CD8-positive, alpha-beta T cell (primary cell): ENCODE measurements at places on chromosomes 4 and X.

DNA sequence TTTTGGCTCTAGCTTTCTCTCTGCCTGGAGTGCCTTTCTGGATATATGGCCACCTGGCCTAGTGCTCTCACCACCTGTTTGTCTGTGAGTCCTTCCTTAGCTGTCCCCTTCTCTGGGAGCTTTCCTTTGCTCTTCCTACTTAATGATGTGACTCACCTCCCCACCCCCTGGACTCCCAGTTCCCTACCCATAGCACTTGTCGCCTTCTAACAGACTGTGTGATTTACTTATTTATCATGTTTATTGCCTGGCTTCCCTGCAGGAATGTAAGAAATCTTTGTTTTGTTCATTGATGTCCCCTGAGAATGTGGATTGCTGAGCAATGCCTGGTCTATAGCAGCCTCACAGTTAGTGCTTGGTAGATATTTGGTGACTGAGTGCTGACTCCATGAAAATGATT is 18.9 kb downstream of the ADD1 start:
- DNase-seq, result no peak

DNA sequence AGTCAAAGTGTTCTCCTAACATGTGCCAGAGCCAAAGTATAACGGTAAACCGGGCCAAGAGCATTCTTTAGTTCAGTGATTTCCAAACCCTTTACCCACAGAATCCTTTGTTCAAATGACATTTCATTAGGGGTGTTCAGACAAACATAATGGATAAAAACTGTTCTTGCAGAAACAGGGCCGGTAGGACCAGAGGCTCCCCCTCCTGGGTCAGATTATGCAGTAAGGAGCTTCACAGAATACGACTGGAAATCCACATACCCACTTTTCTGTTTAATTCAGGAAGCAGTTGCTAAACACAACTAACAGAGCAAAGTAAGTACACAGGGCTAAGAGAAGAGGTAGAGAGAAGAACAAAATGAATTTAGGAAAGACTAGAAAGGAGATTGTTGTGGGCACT is 46.6 kb upstream of the TMEM184C start:
- no peak for DNase-seq

- DNase-seq, result no peak
These were observed 231.7 kb downstream of the FBXW7 start for GRCh38 chr4:152304220-152304619.

- DNase-seq, result peak; percentile 58
These were observed 23.6 kb downstream of the GPRIN3 start for GRCh38 chr4:89284020-89284424.

- no peak for DNase-seq
These were observed 21.3 kb upstream of the CLCN5 start for GRCh38 chrX:49901048-49901447.

DNA sequence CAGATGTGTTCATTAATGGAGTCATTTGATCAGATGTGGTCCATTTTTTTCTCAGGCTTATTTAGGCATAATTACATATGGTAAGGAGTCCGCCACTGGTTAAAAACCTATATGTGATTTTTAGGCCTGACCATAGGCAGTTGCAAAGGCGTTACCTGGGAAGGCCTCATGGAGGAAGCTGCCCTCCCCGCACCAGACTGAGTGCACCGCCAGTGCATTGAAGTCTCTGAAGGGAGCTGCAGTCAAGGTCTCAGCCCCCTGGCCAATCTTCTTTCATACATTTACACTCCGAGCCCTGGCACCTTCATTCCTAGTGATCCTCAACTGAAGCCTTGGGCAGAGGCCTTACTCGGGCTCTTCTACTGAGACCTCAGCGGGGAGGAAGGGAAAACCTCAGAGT is 898.2 kb upstream of the AGA start:
- no peak for DNase-seq

DNA sequence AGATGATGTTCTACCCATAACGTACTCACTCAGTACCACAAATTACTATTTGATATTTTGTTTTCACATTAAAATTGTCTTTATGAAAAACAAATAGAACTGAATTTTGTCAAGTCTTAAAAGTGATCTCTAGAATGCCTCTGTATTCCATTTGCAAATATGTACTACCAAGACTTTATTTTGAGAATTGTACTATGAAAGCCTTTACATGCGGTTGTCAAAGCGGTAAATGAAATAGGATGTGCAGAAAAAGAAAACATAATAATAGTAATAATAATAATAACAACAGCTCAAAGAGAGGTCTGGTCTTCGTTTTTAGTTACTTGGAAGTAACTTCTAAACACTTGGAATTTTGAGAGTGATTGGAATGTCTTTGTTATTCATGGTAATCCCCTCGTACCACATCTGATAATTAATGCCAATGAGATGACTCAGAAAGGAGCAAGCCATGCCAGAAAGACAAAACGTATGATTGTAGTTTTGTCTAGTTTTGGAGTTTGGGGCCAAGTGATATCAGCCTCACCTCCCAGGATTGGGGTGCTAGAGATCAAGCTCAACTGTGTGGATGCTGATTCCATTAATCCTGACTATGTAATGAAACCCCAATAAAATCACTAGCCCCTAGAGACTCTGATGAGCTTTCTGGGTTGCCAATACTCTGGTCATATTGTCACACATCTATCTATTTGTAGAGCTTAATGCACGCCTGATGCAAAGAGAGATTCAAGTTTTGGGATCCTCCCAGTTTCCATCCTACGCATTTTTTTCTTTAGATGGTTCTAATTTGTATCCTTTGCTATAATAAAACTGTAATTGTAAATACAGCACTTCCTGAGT is 20.2 kb upstream of the CTSO start:
- no peak for DNase-seq

DNA sequence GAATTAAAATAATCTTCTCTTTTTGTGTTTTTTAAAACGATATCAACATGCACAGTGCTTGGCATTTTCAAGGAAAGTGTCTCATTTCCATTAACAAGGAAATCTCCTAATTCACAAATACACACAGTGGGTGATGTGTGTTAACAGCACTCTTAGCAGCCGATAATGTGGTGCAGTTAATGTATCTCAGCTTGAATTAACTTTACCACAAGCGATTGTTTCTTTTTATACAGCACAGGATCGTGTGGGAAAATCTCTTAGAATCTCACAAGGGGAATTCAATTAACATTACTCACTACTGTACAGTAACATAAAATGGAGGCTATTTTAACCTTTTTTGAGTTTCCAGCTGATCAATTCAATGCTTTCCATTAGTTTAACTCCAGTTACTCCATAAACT is 1841.9 kb downstream of the STIM2 start:
- DNase-seq, result no peak
